ENCODE measurements at places on chromosomes 2 and 18.

GRCh38 chr18:44805176-44805575, 124.5 kb downstream of the SETBP1 start:
- no peak for DNase-seq

DNA sequence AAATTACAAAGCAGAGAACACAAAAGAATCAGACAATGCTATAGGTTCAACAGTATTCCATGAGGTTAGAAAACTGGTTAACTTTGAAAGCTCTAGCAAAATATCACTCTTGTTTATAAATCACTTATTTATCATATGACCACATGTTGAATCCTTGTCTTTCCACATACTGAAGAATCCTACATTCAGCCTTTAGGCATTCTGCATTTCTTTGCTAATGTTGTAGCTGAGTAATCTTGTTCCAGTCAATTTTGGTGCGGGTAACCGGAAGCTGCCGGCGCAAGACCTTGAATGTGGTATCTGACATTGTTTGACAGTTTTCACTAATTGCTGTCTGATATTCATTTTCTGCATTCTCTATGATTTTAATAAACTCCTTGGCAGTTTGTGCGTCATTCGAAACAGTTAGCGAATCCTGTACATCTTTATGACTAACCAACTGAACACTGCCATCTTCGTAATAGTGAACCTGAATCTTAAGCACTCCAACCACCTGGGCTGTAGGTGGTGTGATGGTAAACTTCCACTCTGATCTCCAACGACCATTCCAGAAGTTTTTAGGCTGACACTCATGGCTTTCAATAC, 154.1 kb downstream of the BAZ2B start:
- DNase-seq, result peak; percentile 5

GRCh38 chr2:176856683-176857082, 355.9 kb upstream of the HNRNPA3 start:
- no peak for DNase-seq

DNA sequence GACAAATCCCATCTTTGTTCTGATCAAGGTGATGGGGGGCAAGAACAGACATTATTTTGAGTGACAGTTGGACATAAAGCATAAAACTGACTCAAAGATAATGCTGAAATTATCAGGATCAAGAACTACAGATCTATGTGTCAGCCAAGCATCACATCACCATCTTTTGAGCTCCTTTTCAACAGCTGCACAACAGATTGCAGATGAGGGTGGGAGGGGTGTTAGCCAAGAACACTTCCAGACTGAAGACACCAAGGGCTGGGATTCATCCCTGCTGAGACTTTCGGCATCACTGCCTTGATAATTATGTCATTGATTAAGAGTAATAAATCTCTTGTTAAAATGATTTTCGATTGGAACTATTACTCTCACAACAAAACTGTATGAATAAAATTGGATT, 191.5 kb upstream of the NETO1 start:
- DNase-seq, result no peak

GRCh38 chr18:13528739-13529392, 197.5 kb downstream of the FAM210A start:
- DNase-seq, result no peak

DNA sequence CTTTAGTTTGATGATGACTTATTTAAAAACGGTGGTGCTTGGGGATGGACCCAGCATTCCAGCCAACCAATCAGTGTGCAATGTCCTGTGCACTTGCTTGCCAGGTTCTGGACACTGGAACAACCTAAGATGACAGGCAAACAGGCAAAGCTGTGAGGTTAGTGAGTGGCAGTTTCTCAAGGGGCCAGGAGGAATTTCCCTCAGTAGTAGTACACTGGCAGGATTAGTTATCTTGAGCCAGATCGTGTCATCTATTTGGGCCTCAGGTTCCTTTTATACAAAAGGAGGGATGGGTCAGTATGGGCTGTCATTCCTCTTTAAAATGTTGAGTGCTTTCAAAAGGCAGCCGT, 26.6 kb downstream of the MAP4K4 start:
- DNase-seq, result no peak

DNA sequence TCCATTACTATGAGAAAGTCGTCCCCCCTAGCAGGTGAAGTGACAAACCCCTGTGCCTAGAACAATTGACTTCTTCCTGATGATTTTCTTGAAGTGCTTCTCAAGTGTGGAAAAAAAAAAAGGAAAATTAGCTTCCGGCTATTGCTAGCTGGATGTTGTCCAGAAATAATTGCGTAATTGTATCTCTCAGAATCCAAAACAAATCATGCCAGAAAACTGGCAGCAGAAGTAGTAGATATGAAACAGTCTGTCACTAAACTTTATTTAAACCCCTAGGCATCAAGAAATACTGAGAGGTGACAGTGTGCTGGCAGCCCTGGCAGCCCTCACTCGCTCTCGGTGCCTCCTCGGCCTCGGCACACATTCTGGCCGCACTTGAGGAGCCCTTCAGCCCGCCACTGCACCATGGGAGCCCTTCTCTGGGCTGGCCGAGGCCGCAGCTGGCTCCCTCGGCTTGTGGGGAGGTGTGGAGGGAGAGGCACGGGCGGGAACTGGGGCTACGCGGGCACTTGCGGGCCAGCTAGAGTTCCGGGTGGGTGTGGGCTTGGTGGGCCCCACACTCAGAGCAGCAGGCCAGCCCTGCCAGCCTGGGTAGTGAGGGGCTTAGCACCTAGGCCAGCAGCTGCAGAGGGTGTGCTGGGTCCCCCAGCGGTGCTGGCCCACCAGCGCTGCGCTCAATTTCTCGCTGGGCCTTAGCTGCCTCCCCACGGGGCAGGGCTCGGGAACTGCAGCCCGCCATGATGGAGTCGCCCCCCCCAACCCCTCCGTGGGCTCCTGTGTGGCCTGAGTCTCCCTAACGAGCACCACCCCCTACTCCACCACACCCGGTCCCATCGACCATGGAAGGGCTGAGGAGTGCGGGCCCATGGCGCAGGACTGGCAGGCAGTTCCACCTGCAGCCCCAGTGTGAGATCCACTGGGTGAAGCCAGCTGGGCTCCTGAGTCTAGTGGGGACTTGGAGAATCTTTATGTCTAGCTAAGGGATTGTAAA, 80.5 kb upstream of the ABCA12 start:
- DNase-seq, result no peak

DNA sequence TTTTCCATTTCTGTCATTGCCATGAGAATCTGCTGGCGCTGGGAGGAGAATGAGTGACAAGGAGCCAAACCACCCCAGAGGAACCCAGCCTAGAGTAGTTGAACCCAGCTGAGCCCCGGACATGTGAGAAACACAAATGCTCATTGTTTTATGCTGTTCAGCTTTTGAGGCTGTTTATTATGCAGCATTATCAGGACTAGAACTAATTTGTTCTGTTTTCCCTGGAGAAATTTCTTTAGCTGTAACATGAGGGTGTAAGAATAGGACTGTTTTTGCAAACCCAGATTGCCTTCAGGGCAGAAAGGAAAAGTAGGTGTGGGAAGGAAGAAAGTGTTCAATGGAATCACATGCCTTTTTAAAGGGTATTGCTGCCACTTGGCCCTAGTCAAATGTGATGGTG, 28.5 kb upstream of the DOCK10 start:
- no peak for DNase-seq

DNA sequence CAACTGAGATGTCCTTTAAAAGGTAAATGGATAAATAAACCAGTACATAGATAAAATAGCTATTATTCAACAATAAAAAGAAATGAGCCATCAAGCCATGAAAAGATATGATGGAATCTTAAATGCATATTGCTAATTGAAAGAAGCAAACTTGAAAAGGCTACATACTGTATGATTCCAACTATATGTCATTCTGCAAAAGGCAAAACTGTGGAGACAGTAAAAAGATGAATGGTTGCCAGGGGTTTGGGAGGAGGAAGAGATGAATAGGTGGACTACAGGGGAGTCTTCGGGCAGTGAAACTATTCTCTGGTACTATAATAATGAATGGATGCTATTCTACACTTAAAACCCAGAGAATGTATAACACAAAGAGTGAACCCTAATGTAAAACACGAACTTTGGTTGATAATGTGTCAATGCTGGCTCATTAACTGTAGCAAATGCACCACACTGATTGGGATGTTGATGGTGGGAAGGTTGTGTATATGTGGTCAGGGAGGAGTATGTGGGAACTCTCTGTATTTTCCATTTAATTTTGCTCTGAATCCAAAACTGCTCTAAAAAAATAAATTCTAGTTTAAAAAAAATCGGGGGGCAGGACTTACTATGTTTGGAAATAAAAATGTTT, 73.7 kb upstream of the MYCN start:
- DNase-seq, result no peak

GRCh38 chr2:113248997-113249770, 29.5 kb downstream of the PAX8 start:
- DNase-seq, result peak; percentile 77

DNA sequence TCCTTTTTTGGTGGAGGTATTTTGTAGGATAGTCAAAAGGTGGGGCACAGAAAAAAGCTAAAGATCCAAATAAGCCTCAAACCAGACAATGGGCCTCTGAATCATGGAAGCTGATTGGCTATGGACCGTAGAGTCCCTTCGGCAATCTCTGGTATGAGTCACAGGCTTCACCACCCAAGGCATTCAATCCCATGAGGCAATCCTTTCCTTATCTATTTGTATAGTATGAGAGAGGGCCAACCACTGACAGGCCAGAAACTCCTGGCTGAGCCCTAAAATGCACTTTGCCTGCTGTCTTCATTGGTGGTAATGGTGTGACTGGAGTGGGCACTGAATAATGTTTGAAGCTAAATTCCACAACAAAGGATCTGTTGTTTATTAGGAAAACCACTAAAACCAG, 38.7 kb upstream of the MEX3C start:
- peak; percentile 63 for DNase-seq

DNA sequence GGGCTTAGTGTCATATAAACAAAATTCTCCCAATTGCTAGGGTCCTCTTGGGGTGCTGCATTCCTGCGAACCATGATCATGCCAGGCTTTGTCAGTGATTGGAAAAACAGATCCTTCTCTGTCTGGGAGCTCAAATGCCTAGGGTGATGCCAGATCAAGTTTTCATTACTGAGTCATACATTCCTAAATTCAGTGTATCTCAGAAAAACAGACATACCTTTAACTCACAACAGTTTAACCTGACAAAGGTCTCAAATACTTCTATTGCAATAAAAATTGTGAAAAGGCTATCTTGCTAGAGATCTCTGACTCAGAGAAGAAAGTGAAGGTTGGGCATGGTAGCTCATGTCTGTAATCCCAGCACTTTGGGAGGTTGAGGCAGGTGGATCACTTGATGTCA, 86.9 kb downstream of the SH3YL1 start:
- DNase-seq, result no peak

GRCh38 chr18:48662011-48662661, 123.3 kb downstream of the CTIF start:
- DNase-seq, result peak; percentile 53

DNA sequence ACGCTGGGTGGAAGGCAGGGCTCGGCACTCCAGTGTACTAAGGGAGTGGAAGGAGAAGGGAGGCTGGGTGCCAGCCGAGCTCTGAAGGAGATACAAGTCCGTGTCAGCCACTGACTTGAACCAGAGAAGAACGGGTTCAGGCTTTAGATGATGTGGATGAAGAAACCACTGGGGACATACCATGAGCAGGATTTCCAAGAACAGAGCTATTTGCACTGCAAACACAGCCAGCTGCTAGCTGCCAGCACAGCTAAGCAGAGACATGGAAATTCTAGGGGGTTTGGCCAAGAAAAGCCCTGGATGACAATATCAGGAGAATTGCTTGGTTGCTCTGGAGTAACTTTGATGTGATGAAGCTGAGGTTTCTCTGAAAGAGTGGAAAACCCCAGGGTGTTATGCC, 5.2 kb downstream of the CD207 start:
- DNase-seq, result no peak

- DNase-seq, result peak; percentile 44
These were observed 360.9 kb downstream of the ERBB4 start for GRCh38 chr2:212177724-212178123.

GRCh38 chr2:189581354-189582139, 961 bp upstream of the SLC40A1 start:
- peak; percentile 13 for DNase-seq

DNA sequence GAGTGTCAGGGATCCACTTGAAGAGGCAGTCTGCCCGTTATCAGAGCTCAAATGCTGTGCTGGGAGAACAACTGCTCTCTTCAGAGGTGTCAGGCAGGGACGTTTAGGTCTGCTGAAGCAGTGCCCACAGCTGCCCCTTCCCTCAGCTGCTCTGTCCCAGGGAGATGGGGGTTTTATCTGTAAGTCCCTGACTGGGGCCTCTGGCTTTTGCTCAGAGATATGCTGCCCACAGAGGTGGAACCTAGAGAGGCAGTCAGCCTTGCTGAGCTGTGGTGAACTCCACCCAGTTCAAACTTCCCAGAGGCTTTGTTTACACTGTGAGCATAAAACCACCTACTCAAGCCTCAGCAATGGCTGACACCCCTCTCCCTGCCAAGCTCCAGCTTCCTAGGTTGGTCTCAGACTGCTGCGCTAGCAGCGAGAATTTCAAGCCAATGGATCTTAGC, 38.1 kb downstream of the PLEK start:
- no peak for DNase-seq

GRCh38 chr2:119823734-119824334, 64.1 kb downstream of the PTPN4 start:
- peak; percentile 68 for DNase-seq

GRCh38 chr2:85771486-85771885, 17.7 kb downstream of the ATOH8 start:
- DNase-seq, result peak; percentile 55

GRCh38 chr18:74544898-74545297, 10.6 kb downstream of the CNDP1 start:
- no peak for DNase-seq

DNA sequence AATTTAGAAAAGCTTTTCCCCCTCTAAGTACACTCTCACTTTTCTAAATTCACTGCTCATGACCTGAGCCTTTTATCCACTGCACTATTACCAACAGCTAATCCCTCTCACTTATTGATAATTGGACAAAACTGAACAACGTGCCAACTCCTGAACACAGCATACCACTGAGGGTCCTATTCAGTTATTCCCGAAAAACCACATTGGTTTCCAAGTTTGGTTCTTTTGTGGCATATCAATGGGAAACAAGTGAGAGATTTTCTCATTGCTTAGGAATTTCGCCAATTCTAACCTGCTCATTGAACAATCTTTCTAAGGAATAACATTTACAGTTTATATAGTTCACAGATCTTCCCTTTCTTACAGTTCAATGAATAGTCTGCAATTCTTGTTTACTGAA, 977.4 kb downstream of the TMEM182 start:
- no peak for DNase-seq

DNA sequence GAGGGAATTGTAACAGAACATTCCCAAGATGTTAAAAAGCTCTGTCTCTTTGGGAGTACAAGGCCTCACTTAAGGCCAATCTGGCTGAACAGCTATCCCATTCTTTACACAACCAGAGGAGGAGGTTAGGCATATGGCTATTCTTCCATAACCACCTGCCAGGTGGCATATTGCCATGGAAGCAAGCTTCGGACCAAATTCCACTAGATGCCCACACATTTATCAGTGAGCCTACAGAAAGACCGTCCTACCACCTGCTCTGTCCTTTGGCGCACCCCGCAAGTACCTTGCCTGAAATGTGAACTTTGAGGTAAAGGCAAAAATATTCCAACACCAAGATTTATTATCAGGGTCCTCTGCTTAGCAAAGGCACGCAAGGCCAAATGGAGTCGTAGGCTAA, 519.9 kb upstream of the TNP1 start:
- DNase-seq, result no peak

GRCh38 chr2:173965372-173966025, at the start of gene SP3:
Gene SP3 (minus strand): TSS chr2:173965373. CDS start chr2:173965171, 202 bp downstream.
- DNase-seq, result peak; percentile 98

- DNase-seq, result peak; percentile 83
These were observed 112.6 kb downstream of the COPS8 start for GRCh38 chr2:237198164-237198855.

Data from ELR (cell line).